ENCODE measurements at places on chromosomes 11 and 22.

DNA sequence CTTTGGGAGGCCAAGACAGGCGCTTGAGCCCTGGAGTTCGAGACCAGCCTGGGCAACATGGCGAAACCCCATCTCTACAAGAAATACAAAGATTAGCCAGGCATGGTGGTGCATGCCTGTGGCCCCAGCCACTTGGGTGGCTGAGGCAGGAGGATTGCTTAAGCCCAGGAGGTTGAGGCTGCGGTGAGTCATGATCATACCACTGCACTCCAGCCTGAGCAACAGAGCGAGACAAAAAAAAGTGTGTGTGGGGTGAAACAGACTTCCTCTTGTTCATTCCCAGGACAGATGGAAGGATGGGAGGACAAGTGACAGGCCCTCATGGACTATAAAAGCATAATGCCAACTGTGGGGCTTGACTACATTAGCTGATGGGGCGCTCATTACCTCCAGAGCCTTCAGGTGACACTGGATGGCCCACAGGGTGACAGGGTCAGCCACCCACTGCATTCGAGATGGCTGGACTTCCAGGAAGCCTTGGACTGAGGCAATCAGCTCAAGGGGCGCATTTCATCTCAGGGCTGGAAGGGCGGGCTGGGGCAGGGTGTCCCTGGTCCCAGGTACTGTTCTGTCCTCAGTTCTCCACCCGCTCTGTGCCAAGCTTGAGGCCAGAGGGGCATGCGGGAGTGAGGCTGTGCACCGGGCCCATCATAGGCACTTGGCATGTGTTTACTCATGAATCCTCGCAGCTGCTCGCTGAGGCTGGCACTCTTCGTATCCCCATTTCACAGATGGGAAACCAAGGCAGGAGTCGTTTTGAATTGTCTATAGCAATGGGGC lies 12.5 kb downstream of the NPTXR start:
- peak; percentile 8 for DNase-seq

DNA sequence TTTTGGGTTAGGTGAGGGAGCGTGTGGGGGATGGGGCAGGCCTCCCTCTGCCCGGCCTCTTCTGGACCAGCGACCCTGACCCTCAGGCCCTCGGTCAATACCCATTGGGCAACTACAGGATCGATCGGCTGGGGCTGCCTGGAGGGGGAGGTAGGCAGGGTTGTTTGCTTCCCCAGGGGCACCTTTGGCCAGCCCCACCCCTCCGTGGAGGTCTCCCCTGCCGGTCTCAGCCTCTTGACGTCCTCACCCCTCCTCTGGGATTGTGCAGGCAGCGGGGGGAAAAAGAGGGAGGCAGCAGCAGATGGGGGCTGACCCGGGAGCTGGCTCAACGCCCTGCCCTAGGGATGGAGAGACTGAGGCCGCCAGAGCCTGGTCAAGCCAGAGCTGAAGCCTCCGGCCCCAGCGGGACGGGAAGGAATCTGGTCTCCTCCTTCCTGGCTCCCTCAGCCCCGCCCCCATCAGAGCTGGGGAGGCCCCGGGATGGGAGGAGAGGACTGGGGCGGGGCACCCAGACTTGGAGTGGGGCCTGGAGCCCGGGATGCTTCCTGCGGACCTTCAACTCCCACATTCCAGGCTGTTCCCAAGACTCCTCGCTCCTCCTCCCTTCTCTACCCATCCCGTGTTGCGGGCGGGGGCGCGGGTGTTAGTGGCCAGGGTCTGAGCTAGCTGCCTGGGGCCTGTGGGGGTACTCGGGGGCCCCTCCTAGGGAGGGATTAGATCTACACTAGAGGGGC lies 14.4 kb upstream of the CDC42EP1 start:
- DNase-seq, result peak; percentile 91

- no peak for DNase-seq
Observed at GRCh38 chr22:49826603-49827270, 936 bp downstream of the BRD1 start.

- no peak for DNase-seq
Observed at GRCh38 chr11:20949585-20949984, 280.2 kb downstream of the NELL1 start.

DNA sequence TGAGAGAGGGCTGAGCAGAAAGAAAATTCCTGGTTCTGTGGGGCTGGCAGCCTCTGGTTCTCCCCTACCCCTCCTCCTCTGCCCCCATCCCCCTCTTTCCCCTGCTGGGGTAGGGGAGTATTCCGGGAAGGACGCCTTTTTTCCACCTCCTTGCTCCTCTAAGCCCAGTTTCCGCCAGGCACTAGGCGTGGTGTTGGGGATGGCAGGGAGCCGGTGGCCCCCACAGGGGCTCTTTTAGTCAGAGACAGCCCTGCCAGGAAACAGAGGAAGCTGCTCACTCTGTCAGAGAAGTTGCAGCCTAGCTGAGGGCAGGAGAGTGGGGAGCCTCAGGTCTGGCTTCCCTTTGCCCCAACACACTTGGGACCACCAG lies 15.6 kb upstream of the ARHGEF17 start:
- DNase-seq, result no peak

GRCh38 chr11:3866206-3866605 lies 10.7 kb downstream of the STIM1 start:
- DNase-seq, result no peak

DNA sequence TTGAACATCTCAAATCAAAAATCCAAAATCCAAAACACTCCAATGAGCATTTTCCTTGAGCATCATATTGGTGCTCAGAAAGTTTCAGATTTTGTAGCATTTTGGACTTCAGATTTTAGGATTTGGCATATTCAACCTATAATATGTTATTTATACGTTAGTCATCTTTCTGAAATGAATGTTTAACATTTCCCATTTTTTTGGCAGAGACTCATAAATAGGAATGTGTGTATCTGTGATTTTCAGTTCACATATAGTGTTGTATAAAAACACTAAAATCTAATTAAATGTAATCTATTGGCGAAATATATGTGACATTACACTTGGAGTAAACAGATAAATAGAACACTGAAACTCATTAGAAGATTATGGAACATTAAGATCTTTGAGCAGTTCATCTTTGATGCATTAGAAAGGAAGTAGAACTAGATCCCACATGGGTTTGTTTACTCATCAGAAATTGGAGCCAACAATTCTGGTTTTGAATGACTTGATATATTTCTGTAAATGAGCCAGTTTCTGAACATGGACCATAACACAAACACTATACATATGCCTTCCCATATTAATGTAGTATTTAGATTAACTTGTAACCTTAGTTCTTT lies 153.1 kb downstream of the UVRAG start:
- DNase-seq, result no peak

DNA sequence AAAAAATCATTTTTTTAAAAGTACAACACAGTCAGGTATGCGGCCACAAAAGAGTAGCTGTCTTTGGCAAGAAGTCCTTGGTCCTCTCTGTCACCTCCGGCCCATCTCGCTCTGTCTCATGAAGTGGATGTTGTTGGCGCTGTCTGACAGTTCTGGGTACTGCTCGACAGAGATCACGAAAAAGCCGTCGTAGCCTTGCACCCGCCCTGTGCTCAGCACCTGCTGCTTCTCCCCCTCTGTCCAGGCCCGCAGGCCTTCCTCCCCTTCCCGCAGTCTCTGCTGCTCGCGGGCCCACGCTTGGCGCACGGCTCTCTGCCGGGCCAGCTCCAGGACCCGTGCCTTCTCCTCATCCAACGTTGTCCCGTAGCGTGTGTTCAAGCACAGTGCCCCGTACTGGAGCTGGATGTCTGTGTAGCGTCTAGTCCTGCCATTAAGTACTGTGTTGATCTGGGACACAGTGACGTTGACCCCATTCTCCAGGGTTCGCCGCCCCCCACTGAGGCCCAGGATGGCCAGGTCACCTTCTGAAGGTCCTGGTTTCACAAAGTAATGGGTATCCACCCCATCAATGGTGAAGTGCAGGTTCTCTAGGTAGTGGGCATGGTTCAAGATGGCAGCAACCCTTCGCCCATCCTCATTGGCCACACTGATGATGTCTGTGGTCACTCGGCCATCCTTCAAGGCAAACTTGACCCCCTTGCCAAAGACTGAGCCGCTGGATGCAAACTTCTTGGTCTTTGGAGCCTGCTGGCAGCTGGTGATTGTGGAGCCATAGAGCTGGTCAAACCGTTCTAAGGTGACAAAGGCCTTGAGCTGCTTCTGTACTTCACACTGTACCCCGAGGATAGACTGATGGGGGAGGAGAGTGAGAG lies 83.5 kb upstream of the NARS2 start:
- no peak for DNase-seq

DNA sequence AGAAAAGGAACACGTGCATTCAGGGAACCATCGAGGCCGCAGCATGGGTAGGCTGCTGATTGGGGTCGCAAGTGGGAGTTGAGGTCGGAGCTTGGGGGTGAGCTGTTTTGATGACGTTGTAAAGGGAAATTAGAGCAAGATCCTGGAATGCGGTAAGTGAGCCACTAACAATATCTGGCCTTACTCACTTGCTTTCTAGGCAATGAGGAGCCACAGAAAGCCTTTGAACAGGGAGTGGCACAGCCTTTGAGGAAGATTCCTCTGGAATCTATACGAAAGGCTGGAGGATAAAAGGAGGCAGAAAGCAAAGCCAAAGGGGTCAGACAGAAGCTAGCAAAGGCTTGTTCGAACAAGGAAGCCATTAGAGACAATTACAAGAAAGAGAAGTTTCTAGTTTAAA lies 197.5 kb downstream of the LARGE1 start:
- DNase-seq, result no peak

- DNase-seq, result no peak
Observed at GRCh38 chr11:92697461-92698312, 271.8 kb upstream of the MTNR1B start.

GRCh38 chr11:8766043-8766987 lies 83.7 kb downstream of the RPL27A start:
- no peak for DNase-seq

DNA sequence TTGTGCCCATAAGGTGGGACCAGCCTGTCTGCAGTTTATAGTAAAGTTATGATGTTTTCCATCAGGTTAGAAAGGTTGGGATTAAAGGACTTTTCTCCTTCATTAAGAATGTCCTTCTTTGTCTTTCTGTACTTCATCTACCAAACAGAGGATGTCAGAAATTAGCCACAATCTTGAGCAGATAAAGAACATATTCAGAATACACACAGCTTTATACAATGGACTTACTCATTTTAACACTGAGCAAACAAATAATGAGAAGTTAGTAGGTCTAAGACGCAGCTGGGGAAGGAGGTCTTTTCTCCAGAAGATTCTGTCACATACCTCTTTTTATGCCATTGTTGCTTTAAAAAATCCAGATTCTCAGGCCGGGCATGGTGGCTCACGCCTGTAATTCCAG lies 57.0 kb upstream of the CYP2D6 start:
- no peak for DNase-seq

- no peak for DNase-seq
Observed at GRCh38 chr11:134640971-134641968, 229.2 kb upstream of the B3GAT1 start.

DNA sequence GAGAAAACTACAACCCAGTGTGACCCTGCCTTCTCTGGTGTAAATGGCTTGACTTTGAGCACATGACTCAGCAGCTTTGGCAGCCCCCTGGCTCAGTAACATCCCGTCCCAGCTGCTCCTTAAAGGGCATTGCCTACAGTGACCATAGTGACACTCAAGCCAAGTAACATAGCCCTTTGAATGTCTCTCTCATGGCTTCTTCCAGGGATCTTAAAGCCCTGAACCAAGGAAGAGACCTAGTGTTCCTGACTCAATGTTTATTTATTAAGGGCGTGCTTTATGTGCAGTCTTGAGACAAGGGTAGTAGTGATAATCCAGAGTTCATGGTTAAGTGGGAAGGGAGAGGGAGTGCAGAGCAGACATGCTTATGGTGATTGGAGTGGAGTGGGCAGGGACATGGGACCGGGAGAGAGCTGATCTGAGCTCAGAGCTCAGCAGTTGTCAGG lies 125.7 kb downstream of the PARVA start:
- DNase-seq, result no peak

DNA sequence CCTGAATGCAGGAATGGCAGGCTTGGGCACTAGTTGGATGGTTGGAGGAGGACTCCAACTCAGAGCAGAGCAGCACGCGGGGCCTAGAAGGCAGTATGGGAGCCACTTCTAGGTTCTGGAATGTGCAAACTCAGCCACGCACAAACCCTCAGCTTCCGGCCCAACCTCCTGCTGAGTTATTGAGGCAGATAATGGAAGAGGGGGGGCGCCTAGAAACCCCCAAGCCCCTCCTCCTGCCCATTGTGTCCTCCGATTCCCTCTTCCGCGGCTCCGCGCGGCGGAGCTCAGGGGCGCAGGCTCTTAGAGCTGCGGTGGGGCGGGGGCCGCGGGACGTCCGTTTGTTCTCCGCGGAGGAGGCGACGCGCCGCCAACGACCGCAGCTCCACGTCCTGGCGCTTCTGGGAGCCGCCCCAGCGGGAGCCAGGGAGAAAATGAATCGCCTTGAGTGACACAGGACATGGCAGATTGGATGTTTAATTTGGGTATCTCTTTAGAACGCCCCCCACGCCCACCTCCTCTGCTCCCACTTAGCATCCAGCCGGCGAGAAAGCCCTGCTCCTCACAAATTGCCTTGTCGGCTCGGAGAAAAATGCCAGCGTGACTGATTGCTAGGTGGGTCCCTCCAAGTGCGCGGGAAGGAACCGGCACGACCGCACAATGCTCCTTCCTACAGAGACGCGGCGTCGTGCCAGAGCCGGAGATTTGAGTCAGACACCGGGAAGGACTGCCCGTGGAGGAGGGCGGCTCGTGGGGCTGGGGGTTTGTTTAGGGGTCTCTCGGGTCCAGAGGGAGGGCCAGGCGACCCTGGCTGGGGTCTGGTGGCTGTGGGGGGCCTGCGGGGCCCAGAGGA lies 144.6 kb downstream of the NECTIN1 start:
- DNase-seq, result peak; percentile 5

- DNase-seq, result no peak
Observed at GRCh38 chr22:39703091-39703490, 132.5 kb downstream of the CACNA1I start.

GRCh38 chr11:66289548-66290329 lies 796 bp upstream of the YIF1A start:
- DNase-seq, result no peak

GRCh38 chr11:127037596-127037995 lies 37.0 kb upstream of the KIRREL3 start:
- no peak for DNase-seq

DNA sequence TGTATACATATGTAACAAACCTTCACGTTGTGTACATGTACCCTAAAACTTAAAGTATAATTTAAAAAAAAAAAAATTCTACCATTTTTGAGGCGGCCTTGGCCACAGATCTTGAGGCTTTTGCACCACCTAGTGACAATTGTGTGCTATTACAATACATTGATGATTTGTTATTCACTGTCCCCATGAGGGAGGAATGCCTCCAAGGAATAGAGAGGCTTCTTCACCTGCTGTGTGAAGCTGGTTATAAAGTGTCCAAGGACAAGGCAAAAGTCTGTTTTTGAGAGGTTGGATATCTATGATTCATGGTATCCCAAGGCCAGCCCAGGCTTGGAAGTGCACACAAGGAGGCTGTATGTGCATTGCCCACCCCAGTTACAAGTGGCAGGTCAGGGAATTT lies 30.7 kb downstream of the SLC22A25 start:
- DNase-seq, result no peak

Data from skeletal muscle cell (primary cell).